ENCODE measurements at places on chromosomes 13 and 19. TPM values are rescaled to one million over a fixed set of nuclear protein-coding genes. Genes with fewer than 3 reads are reported as not detected.
A peak's percentile ranks its signal among the peaks of the same experiment; 100 is the strongest.

DNA sequence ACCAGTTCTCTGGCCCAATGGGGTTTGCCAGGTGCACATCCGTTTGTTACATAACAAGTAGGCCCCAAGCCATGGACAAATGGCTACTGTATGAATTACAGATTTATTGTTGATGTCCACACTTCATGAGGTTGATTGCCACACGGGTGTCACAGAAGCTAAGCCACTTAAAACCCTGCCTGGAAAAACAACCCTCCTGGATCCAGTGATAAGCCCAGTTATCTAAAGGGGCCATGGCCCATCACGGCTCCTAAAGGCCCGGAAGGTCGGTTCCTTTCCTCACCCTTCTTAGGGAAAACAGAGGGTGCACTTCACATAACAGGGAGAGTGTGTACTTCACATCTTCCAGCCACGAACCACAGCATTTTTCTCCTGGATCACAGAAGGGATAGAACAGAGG is 4.1 kb downstream of the TMEM272 start:
- no peak for DNase-seq
- H3K36me3 ChIP-seq = no peaks in the 10 kb centered on the region
- no peaks in the 10 kb centered on the region for H3K27me3 ChIP-seq
- H3K4me3 ChIP-seq = no peak overlapping the region
- peaks cover 30% of the 10 kb centered on the region for H3K4me1 ChIP-seq

DNA sequence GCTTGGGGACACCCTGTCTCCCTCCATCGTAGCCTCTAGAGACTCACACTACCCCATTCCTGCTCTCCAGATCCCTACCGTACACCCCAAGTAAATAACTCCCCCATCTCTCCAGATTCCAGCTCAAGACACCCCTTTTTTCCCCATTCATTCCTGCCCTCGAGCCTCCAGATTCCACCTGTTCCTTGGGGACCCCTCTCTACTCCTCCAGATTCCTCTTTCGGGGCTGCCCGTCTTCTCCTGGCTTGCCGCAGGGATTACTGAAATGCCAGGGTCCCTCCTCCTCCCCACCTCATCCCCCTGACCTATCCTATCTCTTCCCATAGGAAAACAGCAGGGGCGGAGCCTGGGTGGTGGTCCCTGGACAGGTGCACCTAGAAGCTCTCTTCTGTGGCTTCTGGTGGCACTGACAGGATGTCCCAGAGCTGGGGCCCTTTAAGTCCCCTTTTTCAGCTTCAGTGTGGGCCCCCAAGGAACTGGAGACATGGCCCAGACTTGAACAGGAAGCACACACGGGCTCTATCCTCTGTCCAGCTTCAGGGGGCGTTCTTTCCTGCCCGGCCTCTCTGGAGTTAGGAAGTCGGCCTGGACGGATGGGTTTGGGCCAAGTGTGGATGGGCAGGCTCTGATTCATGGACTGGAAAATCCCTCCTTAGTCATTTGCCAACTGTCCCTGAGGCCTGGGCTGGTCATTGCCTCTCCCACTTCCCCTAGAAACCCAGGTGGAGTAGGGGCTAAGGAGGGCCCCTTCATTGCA is 1.2 kb downstream of the ZSWIM4 start:
- no peaks in the 10 kb centered on the region for H3K36me3 ChIP-seq
- peak overlapping the region; percentile 85 for H3K4me3 ChIP-seq
- H3K27ac ChIP-seq = no peak overlapping the region
- H3K4me1 ChIP-seq = peaks cover 18% of the 10 kb centered on the region
- DNase-seq = no peak

DNA sequence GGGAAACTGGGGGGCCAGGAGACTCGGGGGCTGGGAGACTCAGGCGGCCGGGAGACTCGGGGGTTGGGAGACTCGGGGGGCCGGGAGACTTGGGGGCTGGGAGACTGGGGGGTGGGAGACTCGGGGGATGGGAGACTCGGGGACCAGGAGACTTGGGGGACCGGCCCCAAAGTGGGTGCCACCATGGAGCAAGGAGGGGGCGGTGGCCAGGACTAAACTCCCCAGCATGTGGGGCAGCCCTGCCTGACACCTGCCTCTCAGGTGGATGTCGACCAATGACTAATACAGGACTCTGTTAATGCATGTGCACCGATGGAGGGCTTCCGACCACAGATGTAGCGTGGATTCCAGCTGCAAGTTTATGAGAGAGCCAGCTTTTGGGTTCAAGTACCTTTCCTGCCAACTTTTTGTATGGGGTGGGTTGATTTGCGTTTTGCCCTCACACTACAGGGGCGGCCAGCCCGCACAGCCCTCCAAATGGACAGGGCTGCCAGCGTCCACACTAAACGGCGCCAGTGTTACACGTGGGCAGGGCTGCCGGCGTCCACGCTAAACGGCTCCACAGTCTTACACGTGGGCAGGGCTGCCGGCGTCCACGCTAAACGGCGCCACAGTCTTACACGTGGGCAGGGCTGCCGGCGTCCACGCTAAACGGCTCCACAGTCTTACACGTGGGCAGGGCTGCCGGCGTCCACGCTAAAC is 62.2 kb downstream of the RASA3 start:
- H3K4me3 ChIP-seq = no peak overlapping the region
- H3K27me3 ChIP-seq = no peaks in the 10 kb centered on the region
- DNase-seq = no peak

The PROSER1 gene
- total RNA-seq = 46.4 TPM

The FGF22 gene
- not detected for total RNA-seq

The ZNF613 gene
- 7.5 TPM for total RNA-seq
